ENCODE measurements at places on chromosomes 7 and 10.

DNA sequence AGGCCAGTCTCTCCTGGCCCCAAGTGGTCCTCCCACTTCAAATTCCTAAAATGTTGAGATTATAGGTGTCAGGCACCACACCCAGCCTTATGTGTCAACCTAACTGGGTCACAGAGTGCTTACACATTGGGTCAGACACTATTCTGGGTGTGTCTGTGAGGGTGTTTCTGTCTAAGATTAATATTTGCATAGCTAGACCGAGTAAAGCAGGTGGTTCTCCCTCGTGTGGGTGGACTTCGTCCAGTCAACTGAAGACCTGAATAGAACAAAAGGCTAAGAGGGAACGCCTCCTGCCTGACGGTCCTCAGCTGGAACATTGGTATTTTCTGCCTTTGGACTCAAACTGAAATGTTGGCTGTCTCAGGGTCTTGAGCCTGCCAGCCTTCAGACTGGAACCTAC, 11.5 kb downstream of the PPIF start:
- peak; percentile 64 for DNase-seq

DNA sequence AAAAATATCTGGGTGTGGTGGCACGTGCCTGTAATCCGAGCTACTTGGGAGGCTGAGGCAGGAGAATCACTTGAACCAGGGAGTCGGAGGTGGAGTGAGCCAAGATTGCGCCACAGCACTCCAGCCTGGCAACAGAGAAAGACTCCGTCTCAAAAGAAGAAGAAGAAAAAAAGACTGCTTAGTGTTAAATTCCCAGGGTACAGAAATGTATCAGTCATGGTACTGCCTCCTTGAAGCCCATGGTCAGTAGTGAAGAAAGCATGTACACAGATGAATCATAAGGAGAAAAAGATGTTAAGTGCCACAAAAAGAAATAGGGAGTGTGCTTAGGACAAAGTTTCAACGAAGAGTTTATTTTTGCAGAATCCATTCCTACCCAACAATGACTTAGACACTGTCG, 62.5 kb upstream of the KMT2E start:
- DNase-seq, result no peak

- no peak for DNase-seq
Observed at GRCh38 chr7:45021604-45022296, 21.7 kb downstream of the CCM2 start.

- no peak for DNase-seq
Observed at GRCh38 chr7:90743626-90744025, 147.5 kb downstream of the CDK14 start.

GRCh38 chr10:119428789-119429188, 113.7 kb downstream of the RGS10 start:
- DNase-seq, result peak; percentile 95

DNA sequence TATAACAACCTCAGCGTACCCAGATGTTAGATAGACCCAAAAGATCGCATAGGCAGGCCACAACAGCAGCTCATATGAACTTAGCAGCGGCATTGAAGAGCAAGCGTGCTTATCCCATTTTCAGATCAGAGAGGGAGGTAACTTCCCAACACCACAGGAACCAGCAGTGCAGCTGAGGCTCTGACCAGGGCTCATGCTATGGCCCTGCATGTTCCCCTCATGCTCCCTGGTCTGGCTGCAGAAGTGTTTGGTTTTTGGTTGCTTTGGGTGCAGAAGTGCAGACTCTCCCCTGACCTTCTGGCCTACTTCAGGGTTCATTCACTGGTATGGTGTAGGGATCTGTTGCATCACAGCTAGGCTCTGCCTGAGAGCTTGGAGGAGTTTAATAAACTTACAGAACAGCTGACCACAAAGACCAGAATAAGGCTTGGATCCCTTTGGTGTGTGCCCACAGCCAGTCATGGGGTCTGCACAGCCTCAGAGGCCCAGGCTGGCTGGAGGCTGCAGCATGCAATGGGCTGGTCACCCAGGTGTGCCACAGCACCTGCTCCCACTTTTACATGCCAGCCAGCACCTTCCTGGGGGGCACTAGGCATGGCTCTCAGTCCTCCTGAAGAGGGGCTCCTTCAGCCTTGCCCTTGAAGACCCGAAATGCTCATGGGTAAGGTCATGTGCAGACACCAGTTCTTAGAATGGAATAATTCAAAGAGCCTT, 9.1 kb upstream of the CXCL12 start:
- DNase-seq, result no peak
